ENCODE measurements at places on chromosomes 3 and 15.

DNA sequence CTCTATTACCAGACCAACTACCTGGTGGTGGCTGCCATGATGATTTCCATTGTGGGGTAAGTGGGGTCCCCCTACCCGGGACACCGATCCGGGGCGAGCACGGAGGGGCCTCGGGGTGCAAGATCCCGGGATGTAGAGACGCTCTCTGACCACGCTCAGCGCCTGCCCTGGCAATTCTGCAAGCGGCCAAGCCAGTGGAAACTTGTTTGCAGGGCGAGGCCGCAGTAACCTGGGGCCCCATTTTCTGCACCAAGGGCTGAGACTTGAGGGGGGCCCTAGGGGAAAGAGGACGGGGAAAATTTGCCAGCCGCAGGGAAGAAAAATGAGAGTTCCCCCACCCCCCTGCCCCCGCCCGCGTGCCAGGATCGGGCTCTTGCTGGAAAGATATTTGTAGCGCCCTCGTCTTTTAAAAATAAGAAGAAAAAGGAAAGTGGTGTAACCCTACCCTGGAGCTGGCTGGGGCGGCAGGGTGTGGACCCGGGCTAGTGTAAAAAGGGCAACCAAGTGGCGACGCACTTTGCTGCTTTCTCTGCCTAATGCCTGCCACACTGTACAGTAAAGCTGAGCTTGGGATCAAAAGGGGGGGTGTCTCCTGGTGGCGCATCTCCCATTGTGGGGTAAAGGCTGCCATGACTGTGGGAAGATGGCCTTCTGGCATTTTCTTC is 563 bp downstream of the ARL6IP5 start:
- no peak for DNase-seq

DNA sequence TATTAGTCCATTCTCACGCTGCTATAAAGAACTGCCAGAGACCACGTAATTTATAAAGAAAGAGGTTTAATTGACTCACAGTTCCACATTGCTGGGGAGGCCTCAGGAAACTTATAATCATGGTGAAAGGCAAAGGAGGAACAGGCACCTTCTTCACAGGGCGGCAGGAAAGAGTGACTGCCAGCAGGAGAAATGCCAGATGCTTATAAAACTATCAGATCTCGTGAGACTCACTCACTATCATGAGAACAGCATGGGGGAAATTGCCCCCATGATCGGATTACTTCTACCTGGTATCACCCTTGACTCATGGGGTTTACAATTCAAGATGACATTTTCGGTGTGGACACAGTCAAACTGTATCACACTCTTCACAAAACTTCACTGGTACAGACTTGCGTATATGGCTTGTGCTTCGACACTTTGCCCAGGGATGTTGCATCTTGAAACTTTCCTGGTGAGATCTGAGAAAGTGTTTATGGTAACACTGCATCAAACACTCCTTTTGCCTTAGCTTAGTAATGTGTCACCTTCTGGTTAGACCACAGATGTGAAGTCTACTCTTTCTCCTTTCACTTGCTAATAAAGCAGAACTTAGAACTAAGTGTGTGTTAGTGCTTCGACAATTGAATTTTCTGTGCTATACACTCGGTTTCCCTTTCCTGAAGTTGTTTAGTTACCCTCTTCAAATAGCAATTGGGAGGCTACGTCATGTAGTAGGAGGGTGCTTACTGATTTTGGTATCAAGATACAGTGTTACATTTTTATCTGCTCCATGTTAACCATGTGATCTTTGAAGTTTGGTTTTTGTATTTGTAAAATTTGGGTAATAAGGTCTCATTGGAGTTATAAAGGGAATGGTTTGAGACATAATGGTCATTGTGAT is 185.7 kb downstream of the LPP start:
- no peak for DNase-seq

- DNase-seq: no peak
Measured at GRCh38 chr3:127590282-127590592, 296 bp downstream of the TPRA1 start.

DNA sequence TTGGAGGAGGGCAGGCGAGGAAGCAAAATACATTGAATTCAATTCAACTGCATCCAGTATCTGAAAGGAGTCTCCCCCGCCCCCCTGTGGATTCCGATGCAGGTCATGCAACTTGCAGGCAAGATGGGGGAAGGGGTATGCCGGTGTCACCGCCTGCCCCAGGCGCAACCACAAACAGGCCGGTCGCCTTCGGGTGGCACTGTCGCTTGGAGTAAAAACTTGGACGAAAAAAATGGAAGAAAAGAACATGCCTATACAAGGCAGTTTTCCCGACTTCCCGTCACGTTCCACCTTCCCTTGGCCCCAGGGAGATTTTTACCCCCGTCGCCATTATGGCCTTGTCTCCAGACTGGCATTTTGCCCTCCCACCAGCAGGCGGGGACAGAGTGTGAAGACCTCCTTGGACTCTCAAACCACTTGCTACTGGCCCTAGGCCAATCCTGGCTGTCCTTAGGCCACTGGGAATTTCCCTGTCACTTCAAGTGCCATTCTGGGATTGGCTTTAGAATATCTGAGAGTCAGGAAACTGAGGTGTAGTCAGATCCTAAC is 1.6 kb upstream of the NTRK3 start:
- no peak for DNase-seq

GRCh38 chr3:4043867-4044575 is 244.8 kb downstream of the LRRN1 start:
- DNase-seq: no peak

GRCh38 chr15:68603951-68604350 is 25.2 kb downstream of the CORO2B start:
- no peak for DNase-seq

All from NCI-H187 treated with DMSO at 0.1 percent for 48 hours (cell line).